ENCODE measurements at places on chromosomes 12 and 14. TPM values are rescaled to one million over a fixed set of nuclear protein-coding genes. Genes with fewer than 3 reads are reported as not detected.
A peak's percentile ranks its signal among the peaks of the same experiment; 100 is the strongest.

DCN gene
- total RNA-seq = not detected

DNA sequence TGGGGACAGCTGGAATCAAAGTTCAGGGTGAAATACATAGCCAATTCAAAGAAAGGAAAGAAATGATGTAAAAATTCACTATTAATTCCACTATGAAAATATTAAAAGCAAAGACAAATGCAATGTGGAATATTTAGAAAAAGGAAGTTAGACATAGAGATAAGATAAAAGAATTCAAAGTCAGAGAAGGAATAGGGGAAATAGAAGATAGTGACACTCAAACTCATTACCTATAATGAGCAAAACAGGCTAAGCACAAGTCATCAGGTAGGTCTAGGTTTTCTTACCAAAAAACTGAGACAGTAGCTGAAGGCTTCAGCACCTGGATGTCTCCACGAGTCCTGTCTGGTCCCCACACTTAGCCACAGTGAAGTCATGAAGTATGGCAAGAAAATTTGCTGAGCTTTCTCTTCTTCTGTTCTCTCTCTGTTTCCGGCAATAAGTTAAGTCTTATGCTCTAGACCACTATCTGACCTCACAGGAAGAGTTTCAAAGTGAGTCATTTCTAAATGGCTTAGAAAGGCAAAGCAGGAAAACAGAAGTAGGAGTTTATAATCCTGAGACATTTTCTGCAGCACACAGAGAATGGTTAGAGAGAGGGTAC lies at the start of gene C3AR1:
TSS of gene C3AR1 (minus strand) at position 369 of the 604 bp plus-strand sequence. CDS start 6,174 bp downstream, outside the sequence.
- peak; percentile 21 for DNase-seq
- H3K4me3 ChIP-seq = peak within 1 kb of the TSS; percentile 24
- peak within 1 kb of the TSS; percentile 32 for H3K27ac ChIP-seq
- H3K4me1 ChIP-seq = peaks cover 20% of the 10 kb centered on the region

- H3K27me3 ChIP-seq = no peaks in the 10 kb centered on the region
- no peaks in the 10 kb centered on the region for H3K36me3 ChIP-seq
- DNase-seq = no peak
- no peak overlapping the region for H3K27ac ChIP-seq
- no peak overlapping the region for H3K4me3 ChIP-seq
Measured at GRCh38 chr14:83638748-83639504, 1891.0 kb upstream of the FLRT2 start.

GRCh38 chr12:1603269-1603993 lies 9.1 kb upstream of the FBXL14 start:
- no peak overlapping the region for H3K27ac ChIP-seq
- H3K4me1 ChIP-seq = peaks cover 17% of the 10 kb centered on the region
- no peak overlapping the region for H3K4me3 ChIP-seq
- H3K27me3 ChIP-seq = no peaks in the 10 kb centered on the region
- no peaks in the 10 kb centered on the region for H3K36me3 ChIP-seq

GRCh38 chr12:44738051-44738450 lies 138.1 kb downstream of the NELL2 start:
- no peak for DNase-seq
- no peaks in the 10 kb centered on the region for H3K4me1 ChIP-seq
- no peaks in the 10 kb centered on the region for H3K27me3 ChIP-seq
- no peak overlapping the region for H3K4me3 ChIP-seq

- peaks cover 26% of the 10 kb centered on the region for H3K36me3 ChIP-seq
- H3K27ac ChIP-seq = no peak overlapping the region
- H3K27me3 ChIP-seq = no peaks in the 10 kb centered on the region
- DNase-seq = no peak
- H3K4me1 ChIP-seq = no peaks in the 10 kb centered on the region
- no peak overlapping the region for H3K4me3 ChIP-seq
Measured at GRCh38 chr12:122471324-122472226, 29.2 kb downstream of the ZCCHC8 start.

GRCh38 chr12:76945867-76946266 lies 67.0 kb upstream of the CSRP2 start:
- H3K4me1 ChIP-seq = no peaks in the 10 kb centered on the region
- H3K4me3 ChIP-seq = no peak overlapping the region
- no peak overlapping the region for H3K27ac ChIP-seq
- H3K36me3 ChIP-seq = no peaks in the 10 kb centered on the region
- no peaks in the 10 kb centered on the region for H3K27me3 ChIP-seq

GRCh38 chr12:109458086-109458485 lies 19.0 kb downstream of the KCTD10 start:
- H3K36me3 ChIP-seq = peaks cover 42% of the 10 kb centered on the region
- no peak for DNase-seq
- H3K4me1 ChIP-seq = peaks cover 20% of the 10 kb centered on the region
- no peaks in the 10 kb centered on the region for H3K27me3 ChIP-seq
- no peak overlapping the region for H3K27ac ChIP-seq

DNA sequence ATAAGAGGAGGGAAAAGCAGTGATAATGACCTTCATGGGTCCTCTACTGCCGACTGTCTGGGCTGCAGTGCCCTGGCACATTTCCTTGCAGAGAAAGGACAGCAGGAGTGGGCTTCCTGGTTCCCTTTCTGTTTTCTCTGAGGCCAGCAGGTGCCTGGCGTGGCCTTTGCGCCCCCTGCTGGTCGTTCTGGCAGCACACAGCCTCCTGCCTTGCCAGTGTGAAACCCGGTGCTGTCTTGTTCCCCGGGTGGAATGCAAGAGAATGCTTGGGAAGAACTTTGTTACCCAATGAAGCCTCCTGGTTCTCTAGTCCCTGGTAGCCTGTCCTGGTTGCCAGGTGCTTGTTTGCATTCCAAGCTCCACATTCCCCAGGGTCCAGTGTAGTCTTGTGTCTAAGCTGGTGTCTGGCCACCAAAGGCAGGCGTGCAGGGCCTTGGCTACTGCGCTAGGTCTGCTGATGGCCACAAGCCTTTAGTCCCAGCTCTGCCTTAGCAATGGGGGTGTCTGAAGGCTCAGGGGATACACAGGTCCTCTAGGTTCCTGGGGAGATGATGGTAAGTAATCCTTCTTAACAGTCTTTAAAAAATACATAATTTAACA lies 1392.4 kb upstream of the TMEM132C start:
- H3K4me3 ChIP-seq = no peak overlapping the region
- H3K27ac ChIP-seq = no peak overlapping the region
- no peaks in the 10 kb centered on the region for H3K36me3 ChIP-seq
- no peaks in the 10 kb centered on the region for H3K27me3 ChIP-seq

KRT71 gene
- total RNA-seq = not detected

DNA sequence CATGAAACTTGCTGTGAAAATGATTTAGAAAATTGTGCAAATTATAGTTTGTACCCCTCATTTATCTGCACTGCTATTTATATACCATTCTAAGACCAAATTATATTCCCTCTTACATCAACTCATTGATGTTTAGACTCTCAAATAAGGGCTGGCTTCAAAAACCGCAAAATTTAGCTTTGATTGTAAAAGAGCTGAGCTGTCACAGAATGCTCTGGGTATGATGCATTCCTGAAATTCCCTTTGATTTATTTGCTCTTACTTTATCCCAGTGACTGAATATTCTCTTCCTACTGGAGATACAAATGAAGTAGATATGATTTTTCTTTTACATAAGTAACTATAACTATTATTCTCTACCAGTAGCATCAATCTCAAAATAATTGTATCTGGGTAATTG lies 78.0 kb upstream of the TMTC2 start:
- H3K4me1 ChIP-seq = no peaks in the 10 kb centered on the region
- H3K27ac ChIP-seq = no peak overlapping the region
- H3K4me3 ChIP-seq = no peak overlapping the region
- DNase-seq = no peak

- no peaks in the 10 kb centered on the region for H3K27me3 ChIP-seq
- peaks cover 10% of the 10 kb centered on the region for H3K36me3 ChIP-seq
- H3K4me1 ChIP-seq = no peaks in the 10 kb centered on the region
- DNase-seq = no peak
- H3K27ac ChIP-seq = peak overlapping the region; percentile 72
- no peak overlapping the region for H3K4me3 ChIP-seq
Measured at GRCh38 chr12:54292083-54292930, 8.5 kb downstream of the NFE2 start.

SSTR1 gene
- total RNA-seq = not detected

- no peaks in the 10 kb centered on the region for H3K27me3 ChIP-seq
- no peak overlapping the region for H3K4me3 ChIP-seq
- H3K36me3 ChIP-seq = no peaks in the 10 kb centered on the region
- H3K27ac ChIP-seq = no peak overlapping the region
- no peaks in the 10 kb centered on the region for H3K4me1 ChIP-seq
Measured at GRCh38 chr12:22797701-22798100, 172.7 kb downstream of the ETNK1 start.

LLPH gene
- total RNA-seq = 45.7 TPM

GRCh38 chr12:67759829-67760228 lies 111.3 kb downstream of the DYRK2 start:
- no peaks in the 10 kb centered on the region for H3K27me3 ChIP-seq
- H3K27ac ChIP-seq = no peak overlapping the region
- no peak overlapping the region for H3K4me3 ChIP-seq
- no peaks in the 10 kb centered on the region for H3K4me1 ChIP-seq

SYT1 gene
- total RNA-seq = not detected

- no peaks in the 10 kb centered on the region for H3K27me3 ChIP-seq
- no peak overlapping the region for H3K4me3 ChIP-seq
- H3K27ac ChIP-seq = peak overlapping the region; percentile 38
- no peaks in the 10 kb centered on the region for H3K4me1 ChIP-seq
Measured at GRCh38 chr14:54754623-54755386, 147.8 kb downstream of the GCH1 start.

DNA sequence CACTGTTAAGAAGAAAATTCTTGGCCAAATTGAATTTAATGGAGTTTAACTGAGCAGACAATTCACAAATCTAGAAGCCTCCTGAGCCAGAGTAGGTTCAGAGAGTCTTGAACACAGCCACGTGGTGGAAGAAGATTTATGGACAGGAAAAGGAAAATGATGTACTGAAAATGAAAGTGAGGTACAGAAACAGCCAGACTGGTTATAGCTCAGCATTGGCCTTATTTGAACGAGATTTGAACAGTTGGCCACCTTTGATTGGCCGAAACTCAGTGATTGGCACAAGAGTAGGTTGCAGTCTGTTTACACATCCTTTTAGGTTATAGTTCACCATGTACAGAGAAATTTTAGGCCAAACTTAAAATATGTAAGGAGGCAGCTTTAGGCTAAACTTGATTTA lies 9.9 kb downstream of the OAS2 start:
- DNase-seq = no peak
- no peak overlapping the region for H3K4me3 ChIP-seq
- H3K4me1 ChIP-seq = peaks cover 26% of the 10 kb centered on the region
- no peaks in the 10 kb centered on the region for H3K27me3 ChIP-seq

- no peak for DNase-seq
- H3K27me3 ChIP-seq = no peaks in the 10 kb centered on the region
Measured at GRCh38 chr12:130762319-130762675, 46.2 kb upstream of the RIMBP2 start.

DNA sequence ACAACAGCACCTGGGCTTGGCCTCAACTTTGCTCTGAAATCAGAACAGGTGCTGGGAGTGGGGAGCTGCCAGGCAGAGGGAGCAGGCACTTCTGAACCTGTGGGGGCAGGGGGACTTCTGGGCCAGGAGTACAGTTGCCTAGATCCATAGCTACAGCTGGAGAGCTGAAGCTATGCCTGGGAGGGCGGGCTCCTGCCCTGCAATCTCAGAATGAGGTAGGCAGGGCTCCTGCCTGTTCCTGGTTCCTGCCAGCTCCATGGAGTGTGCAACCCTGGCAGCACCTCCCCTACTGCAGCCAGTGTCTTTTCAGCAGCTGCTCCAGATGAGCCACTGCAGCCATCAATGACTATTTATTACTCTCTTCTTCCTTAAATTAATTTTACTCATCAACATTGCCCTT lies 62.1 kb upstream of the NAV3 start:
- H3K36me3 ChIP-seq = no peaks in the 10 kb centered on the region
- no peaks in the 10 kb centered on the region for H3K27me3 ChIP-seq
- H3K27ac ChIP-seq = no peak overlapping the region
- no peak for DNase-seq

GRCh38 chr12:90945070-90945649 lies 9.8 kb downstream of the CCER1 start:
- no peaks in the 10 kb centered on the region for H3K4me1 ChIP-seq
- no peaks in the 10 kb centered on the region for H3K27me3 ChIP-seq
- no peak for DNase-seq
- no peak overlapping the region for H3K4me3 ChIP-seq
- H3K27ac ChIP-seq = no peak overlapping the region

FSCB gene
- total RNA-seq = not detected

DNA sequence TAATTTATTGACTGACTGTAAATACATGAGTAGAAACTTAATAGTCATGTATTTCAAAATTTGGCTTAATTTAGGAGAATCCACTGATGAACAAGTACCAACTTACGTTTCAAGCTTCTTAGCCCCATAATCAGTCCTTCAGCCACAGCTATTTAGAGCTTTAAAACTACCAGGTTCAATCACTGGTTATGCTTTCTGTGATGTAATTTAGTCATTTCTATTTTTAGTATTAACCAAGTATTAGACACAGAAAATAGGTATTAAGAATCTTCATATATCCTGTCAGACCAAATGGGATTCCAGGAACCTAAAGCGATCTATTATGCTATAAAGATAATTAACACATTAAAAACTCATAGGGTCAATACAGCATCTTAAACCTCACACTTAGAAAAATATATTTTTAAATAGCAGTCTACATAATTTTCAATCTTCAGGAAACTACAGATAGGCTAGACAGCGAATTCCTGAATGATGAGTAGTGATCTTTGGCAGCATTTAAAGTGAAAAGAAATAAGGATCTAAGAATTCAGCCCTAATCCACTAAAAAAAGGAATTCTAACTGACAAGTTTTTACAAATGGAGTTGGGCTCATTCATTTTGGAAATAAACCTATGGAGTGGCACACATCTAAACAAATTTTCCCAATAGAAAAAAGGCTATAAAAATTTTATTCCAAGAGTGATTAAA lies 51.5 kb downstream of the ZC3H14 start:
- H3K27me3 ChIP-seq = no peaks in the 10 kb centered on the region
- H3K36me3 ChIP-seq = peaks cover 17% of the 10 kb centered on the region
- no peak overlapping the region for H3K27ac ChIP-seq
- H3K4me3 ChIP-seq = no peak overlapping the region
- no peak for DNase-seq

DNA sequence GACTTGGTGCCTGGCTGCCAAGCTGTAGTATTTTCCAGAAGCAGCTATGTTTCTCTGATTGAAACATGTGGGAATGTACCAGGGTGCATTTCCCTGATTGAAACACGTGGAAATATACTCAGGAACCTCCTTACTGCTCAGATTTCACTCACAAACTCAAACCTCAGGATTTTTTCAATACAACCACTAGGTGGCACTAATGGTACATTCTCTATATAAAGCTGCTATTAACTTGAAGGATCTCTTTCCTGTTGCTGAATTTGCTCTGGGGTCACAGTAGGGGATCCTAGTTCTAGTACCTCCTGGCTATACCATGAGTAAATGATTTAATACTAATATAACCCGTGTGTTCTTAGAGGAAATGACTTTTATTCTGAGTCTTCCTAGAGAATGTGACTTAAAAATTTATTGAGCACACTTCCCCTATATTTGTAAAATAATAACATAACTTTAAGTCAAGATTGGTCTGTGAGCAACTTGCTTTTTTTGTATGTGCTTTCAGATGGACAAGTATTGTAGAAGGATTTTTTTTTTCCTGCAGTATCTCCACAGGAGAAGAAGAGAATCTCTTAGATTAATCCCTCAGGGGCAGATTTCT lies 173.8 kb upstream of the MIS18BP1 start:
- no peak for DNase-seq
- H3K27ac ChIP-seq = no peak overlapping the region
- H3K27me3 ChIP-seq = no peaks in the 10 kb centered on the region
- no peak overlapping the region for H3K4me3 ChIP-seq
- H3K4me1 ChIP-seq = no peaks in the 10 kb centered on the region

GRCh38 chr12:64082866-64083268 lies 139.2 kb downstream of the KICS2 start:
- H3K27me3 ChIP-seq = no peaks in the 10 kb centered on the region
- no peak overlapping the region for H3K27ac ChIP-seq
- no peaks in the 10 kb centered on the region for H3K4me1 ChIP-seq
- H3K4me3 ChIP-seq = no peak overlapping the region

GRCh38 chr12:57839996-57840395 lies 6.5 kb downstream of the CTDSP2 start:
- H3K4me1 ChIP-seq = peaks cover 95% of the 10 kb centered on the region
- no peaks in the 10 kb centered on the region for H3K27me3 ChIP-seq
- H3K36me3 ChIP-seq = no peaks in the 10 kb centered on the region
